ENCODE measurements at places on chromosomes 3 and 15. TPM values are rescaled to one million over a fixed set of nuclear protein-coding genes. Genes with fewer than 3 reads are reported as not detected.

The IGSF10 gene
- polyA plus RNA-seq = 5.5 TPM

The COL8A1 gene
- polyA plus RNA-seq = 1.1 TPM

The CEP97 gene
- polyA plus RNA-seq = 12.5 TPM

The IL17RC gene
- 28.4 TPM for polyA plus RNA-seq

The TRIM42 gene
- not detected for polyA plus RNA-seq

The DAZL gene
- polyA plus RNA-seq = not detected

The RYK gene
- polyA plus RNA-seq = 51.5 TPM

The MST1R gene
- polyA plus RNA-seq = 2.4 TPM

The PRSS50 gene
- polyA plus RNA-seq = 0.19 TPM

The NCK1 gene
- 29.4 TPM for polyA plus RNA-seq

The SKOR1 gene
- 0.47 TPM for polyA plus RNA-seq

The AGBL1 gene
- polyA plus RNA-seq = 25.5 TPM

The NAALADL2 gene
- 5.9 TPM for polyA plus RNA-seq
